Caco-2 (cell line): ENCODE measurements at places on chromosomes 3 and 15. TPM values are rescaled to one million over a fixed set of nuclear protein-coding genes. Genes with fewer than 3 reads are reported as not detected.
A peak's percentile ranks its signal among the peaks of the same experiment; 100 is the strongest.

DNA sequence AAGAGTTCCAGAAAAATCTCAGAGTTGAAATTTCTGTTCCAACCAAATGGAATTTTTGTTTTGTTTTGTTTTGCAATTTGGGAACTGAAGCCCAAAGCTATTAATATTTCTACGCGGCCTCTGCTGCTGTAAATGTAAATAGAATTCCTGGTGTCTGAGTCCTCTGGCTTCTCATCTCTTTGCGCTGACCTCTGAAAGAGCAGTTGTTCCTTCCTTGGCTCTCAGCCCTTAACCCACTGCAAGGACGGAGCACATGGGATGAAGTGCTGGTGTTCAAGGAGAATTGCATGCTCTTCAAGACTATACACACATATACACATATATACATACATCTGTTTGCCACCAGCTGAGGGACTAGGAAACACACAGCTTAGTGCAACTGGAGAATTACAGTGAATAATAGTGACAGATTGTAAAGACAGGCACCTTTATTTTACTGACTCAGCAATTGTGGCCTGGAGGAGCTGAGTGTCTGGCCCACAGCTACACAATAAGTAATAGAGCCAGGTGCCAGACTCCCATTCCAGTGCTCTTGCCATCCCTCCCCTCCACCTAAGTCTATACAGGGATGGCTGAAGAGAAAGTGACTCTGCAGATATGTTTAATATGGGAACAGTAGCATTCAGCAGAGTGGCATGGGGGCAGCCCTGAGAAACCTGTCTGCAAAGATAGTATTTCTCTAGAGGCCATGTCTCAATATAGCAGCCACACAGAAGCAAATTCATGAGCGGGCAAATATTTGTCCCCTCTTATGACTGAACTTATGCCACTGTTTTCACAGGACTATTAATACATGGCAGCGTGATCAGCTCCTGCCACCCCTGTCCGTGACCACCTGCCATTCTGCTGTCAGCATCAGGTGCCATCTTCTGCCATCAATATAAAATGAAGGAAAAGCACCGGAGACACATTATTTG is 42.3 kb downstream of the NEK10 start:
- no peak for DNase-seq

GRCh38 chr15:52208306-52208946 is 17.2 kb upstream of the GNB5 start:
- DNase-seq, result peak; percentile 83

DNA sequence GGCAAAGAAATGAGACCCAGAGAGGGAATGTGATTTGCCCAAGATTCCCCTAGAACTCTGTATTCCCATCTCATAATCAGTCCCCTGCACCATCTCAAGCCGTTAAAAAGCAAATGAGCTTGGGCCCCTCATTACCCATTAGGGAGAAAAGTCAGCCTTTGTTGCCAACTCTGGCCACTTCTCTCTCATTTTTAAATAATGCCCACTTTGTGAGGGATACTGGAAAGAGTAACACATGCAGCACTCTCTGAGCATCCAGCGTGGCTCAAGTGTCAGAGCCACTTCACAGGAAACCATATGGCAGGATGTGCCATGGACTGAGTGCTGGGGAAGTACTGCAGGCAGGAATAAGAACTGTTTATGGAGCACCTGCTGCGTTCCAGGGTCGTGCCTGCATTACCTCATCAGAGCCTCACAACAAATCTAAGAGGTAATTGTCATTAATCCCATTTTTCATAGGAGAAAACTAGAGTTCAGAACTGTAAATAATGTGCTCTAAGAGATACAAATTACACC is 49.8 kb upstream of the SLC6A1 start:
- DNase-seq, result no peak

The SNX22 gene
- total RNA-seq, result 0.91 and 1.2 TPM in 2 replicates

The TM4SF4 gene
- 1.9 and 2.7 TPM in 2 replicates for total RNA-seq

The CLASP2 gene
- 65.6 and 66.3 TPM in 2 replicates for total RNA-seq

The GNAT1 gene
- 0.50 TPM in 1 of 2 replicates, not detected in the other for total RNA-seq
